IPS DF 6.9 (cell line): ENCODE measurements at places on chromosomes 12 and 14.

DNA sequence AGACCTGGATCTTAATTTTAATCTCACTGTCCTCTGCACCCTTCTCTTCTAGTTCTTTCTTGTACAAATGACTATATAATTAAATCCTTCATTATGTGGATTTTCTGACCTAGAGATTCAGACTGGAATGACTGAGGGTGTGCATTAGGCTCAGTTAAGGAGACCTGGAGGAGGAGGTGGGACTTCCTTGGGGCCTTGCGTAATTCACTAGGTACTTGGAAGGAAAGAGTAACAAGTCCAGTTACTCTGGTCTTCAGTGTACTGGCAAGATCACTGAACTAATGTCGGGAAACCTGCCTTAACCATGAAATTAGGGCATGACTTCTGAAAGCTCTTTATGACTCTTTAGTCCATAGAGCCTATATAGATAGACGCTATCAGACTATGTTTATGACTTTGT, 441.4 kb downstream of the EGLN3 start:
- no peak overlapping the region for H3K27ac ChIP-seq
- no peaks in the 10 kb centered on the region for H3K4me1 ChIP-seq
- no peaks in the 10 kb centered on the region for H3K27me3 ChIP-seq
- H3K36me3 ChIP-seq = no peaks in the 10 kb centered on the region
- no peak overlapping the region for H3K4me3 ChIP-seq

- H3K4me3 ChIP-seq = no peak within 1 kb of the TSS
- no peak for DNase-seq
- no peaks in the 10 kb centered on the region for H3K36me3 ChIP-seq
Observed at GRCh38 chr14:103928011-103928890, at the start of gene TDRD9. Gene TDRD9, plus strand, starts transcription at chr14:103928456. Its CDS starts 54 bp downstream, at chr14:103928510.

DNA sequence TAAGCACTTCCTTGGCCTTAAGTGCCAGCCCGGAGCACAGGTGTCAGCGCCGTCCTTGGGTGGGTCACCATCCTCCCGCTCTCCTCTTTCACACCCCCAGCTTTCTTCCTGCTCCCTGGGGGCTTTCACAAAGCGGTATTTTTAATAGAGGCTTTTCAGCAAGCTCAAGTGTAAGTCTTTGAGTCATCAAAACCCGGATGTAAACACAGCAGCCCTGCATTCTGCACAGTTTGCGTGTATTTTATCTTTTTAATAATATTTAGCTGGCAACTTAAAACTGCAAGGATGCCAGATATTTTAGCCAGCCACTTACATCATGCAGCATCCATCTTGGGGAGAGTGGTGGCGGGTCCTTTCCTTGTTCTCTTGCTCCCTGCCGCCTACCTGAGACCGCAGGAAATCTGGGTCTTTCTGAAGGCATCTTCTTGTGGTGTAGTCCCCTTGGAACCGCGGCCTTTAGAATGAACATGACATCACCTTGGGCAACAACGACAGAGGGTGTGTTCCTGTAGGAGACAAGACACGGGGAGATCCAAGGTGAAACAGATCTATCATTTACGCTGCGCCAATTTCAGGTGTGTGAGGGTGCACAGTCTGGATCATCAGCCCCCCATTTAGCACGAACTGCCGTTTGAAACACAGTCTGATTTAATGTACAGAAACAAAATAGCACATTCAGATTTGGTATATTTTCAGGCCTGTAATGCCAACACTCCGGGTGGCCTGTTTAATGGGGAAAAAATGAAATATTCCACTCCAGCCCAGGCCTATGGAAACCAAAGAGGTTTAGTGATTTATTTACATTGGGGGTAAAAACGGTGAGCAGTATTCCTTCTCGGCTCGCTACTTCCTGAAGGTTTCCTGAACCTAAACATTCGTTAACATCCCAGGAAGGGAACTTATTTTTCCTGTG, 12.5 kb upstream of the IRF2BPL start:
- no peak overlapping the region; the same call in 1 of the 2 replicates for H3K4me3 ChIP-seq
- H3K27me3 ChIP-seq = no peaks in the 10 kb centered on the region
- H3K4me1 ChIP-seq = peaks cover 6% of the 10 kb centered on the region; the same call in 1 of the 2 replicates
- no peak for DNase-seq

GRCh38 chr12:56529656-56530055, 8.0 kb downstream of the RBMS2 start:
- no peak for DNase-seq
- H3K4me3 ChIP-seq = no peak overlapping the region
- H3K4me1 ChIP-seq = 0 out of 2 replicates have a peak, but pooled peaks cover 2% of the 10 kb centered on the region
- H3K36me3 ChIP-seq = no peaks in the 10 kb centered on the region
- no peak overlapping the region for H3K27ac ChIP-seq

DNA sequence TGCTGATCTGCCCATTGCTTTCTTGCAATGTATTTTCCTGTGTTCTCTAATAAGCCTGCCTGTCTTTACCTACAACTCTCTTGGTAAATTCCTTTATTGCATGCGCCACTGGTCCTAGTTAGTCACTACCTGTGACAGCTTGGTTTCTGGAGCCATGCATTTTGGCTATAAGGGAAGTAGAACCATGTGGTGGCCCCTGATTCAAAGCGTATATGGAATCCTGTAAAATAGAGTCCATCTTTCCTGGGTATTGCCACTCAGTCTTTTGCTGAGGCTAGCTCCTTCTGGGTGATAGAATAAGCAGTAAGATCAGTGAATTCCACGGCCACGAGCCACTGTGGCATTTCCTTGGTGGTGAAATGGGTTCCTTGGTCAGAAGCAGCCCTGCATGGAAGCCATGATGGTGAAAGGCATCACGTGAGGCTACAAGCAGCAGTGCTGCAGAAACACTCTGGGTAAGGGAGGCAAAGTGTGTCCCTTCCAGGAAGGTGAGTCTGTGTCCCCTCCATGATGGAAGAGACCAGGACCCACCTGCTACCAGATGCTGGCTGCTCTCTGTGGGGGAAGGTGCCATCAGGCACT, 19.6 kb downstream of the TNFAIP2 start:
- H3K36me3 ChIP-seq = no peaks in the 10 kb centered on the region
- H3K4me3 ChIP-seq = no peak overlapping the region
- H3K4me1 ChIP-seq = peaks cover 6% of the 10 kb centered on the region; the same call in 1 of the 2 replicates
- no peaks in the 10 kb centered on the region for H3K27me3 ChIP-seq
- DNase-seq = no peak
- H3K27ac ChIP-seq = no peak overlapping the region

DNA sequence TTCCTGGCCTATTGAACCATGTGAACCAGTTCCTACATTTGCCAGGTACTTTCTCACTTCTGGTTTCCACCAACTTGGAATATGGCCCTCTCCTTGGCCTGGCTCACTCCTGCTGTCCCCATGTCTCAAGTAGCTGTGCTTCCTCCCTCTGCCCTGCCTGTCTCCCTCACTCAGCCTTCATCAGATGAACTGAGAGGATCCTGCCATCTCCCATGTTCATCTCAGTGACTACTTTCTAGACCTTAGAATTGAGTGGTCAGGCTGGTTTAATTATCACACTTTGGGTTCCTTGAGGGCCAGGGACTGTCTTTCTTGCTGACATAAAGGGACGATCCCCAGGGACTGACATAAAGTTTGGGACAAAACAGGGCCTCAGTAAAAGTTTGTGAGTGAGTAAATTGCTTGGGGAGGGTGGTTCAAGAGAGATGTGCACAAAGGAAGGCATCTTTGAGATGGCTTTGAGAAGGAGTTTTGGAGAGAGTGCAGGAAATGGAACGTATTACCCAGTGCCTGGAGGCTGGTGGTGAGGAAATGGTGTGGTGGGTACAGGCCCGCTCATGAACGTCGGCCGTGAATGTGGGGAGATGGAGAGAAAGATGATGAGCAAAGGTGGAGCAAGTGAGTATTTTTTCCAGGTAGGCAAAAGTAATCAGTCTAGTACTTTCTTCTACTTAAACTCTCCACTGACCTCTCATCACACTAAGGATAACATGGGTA, 20.8 kb downstream of the DYRK2 start:
- H3K27ac ChIP-seq = no peak overlapping the region
- no peaks in the 10 kb centered on the region for H3K27me3 ChIP-seq
- H3K4me3 ChIP-seq = no peak overlapping the region
- no peaks in the 10 kb centered on the region for H3K4me1 ChIP-seq

DNA sequence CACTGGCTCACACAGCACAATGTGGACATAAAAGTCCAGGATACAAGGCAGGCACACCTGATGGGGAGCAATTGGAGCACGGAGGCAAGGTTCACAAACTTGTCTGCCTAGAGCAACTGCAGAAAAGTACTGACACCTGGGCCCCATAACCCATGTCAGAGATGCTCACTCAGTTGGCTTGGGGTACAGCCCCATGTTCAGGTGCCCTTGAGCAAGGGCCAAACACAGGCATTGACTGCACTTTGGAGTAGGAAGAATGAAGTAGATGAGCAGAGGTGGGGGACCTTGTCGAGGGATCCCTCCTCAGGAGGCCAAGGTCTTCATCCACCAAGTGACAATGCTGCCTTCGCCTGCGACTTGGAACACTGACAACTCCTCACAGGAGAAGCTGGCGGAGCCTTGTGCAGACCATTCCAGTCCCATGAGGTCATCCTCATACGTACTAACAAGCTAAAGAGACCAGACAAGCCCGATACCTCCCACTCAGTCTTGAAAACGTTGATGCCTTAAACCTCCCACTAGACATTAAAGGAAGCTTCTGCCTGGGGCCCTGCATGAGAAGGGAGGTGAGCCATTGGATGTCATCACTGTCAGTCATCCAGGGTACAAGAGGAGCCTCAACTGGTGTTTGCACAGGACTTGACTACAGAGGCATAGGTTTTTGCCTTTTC, 42.5 kb upstream of the C14orf180 start:
- H3K4me3 ChIP-seq = no peak overlapping the region
- no peaks in the 10 kb centered on the region for H3K36me3 ChIP-seq
- H3K27ac ChIP-seq = no peak overlapping the region
- no peaks in the 10 kb centered on the region; the same call in 1 of the 2 replicates for H3K27me3 ChIP-seq
- no peak for DNase-seq

DNA sequence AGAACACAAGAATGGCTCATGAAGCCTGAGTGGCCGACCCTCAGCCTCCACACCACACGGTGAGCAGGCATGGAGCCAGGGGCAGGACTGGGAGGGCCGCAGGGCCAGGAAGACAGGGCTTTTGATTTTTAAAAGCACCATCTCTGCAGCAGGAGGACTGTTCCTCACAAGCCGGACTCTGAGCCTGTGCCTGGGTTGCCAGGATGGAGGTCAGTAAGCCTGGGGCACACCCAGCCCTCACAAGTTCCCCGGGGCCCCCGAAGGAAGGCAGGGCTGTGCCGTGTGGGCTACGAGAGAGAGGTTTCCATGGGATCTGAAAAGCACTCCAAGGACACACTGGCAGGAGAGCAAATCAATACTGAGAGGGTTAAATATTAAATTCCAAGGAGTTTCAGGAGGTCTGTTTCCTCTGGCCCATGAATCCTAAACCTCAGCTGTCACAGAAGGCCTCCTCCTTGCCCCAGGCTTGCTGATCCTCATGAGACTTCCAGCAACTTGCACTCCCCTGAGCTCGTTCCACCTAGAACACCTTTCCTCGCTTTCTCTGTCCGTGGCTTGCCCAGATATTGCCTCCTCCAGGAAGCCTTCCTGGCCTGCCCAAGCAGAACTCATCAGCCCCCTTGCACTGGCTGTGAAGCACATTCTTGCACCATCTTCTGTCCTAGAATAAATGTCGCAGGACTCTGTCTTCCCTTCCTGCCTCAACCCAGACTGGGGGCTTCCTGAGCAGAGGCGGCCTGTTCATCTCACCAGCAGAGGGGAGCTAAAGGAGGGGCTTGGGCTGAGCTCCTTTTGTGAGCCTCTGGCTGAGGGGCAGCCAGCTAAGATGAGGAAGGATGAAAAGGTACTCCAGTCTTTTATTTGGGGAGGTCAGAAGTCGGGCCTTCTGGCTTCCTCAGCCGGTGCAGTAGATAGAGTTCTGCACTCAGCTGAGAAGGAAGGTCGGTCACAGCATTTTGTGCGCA, 64.6 kb downstream of the CCDC88C start:
- no peak overlapping the region for H3K4me3 ChIP-seq
- no peaks in the 10 kb centered on the region for H3K36me3 ChIP-seq
- no peaks in the 10 kb centered on the region for H3K27me3 ChIP-seq
- peaks cover 3% of the 10 kb centered on the region for H3K4me1 ChIP-seq

DNA sequence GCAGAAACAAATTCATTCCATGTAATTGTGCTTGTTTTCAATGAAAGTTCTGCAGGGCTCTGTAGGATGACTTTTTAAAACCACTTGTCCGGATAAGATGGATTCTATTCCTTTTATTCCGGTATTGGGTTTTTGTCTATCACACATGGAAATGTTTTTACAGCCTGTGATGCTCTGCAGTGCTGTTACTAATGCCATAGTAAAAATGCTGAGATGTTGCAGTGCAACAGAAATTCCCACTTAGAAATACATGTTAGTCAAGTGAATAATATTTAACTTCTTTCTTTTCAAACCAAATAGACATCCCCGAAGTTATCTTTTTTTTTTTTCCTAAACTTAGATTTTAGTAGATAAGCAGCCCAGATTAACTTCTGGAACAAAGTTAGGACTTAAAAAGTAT, 71.9 kb downstream of the RASSF8 start:
- peaks cover 1% of the 10 kb centered on the region; the same call in 1 of the 2 replicates for H3K4me1 ChIP-seq
- H3K27me3 ChIP-seq = no peaks in the 10 kb centered on the region
- no peak for DNase-seq
- no peaks in the 10 kb centered on the region for H3K36me3 ChIP-seq
- H3K27ac ChIP-seq = no peak overlapping the region

DNA sequence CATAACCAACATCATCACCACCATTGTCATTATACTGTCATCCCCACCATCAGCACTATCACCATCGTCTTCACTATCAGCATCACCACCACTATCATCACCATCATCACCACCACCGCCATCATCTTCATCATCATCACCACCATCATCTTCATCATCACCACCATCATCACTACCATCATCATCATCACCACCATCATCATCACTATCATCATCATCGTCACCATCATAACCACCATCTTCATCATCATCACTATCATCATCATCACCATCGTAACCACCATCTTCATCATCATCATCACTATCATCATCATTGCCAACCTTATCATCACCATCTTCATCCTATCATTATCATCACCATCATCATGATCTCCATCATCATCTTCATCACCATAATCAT, 39.0 kb downstream of the SVOP start:
- no peaks in the 10 kb centered on the region for H3K27me3 ChIP-seq
- H3K4me3 ChIP-seq = no peak overlapping the region
- no peaks in the 10 kb centered on the region for H3K36me3 ChIP-seq
- no peaks in the 10 kb centered on the region for H3K4me1 ChIP-seq
- H3K27ac ChIP-seq = no peak overlapping the region

DNA sequence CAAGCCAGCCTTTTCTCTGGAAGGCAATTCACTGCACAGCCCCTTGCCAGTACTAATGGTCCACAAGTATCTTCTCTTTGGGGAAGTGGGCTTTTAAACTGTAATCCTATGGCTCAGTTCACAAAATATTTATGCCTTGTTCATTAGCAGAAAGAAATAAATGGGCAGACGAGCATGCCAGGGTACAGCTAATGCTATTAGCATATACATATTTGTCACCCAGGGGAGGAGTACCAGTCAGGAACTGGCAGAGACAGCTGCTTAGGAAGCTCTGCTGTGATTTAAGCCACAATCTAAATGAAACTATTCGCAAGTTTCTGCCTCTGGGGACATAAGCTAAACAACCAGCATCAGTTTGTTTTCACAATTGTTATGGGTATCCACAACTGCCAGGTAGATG, 113.4 kb upstream of the CCDC198 start:
- DNase-seq = no peak
- H3K4me3 ChIP-seq = no peak overlapping the region
- H3K4me1 ChIP-seq = no peaks in the 10 kb centered on the region
